ENCODE measurements at places on chromosomes 6 and 20. TPM values are rescaled to one million over a fixed set of nuclear protein-coding genes. Genes with fewer than 3 reads are reported as not detected.

GRCh38 chr20:9628141-9628540, 113.8 kb downstream of the LAMP5 start:
- no peak for DNase-seq

DNA sequence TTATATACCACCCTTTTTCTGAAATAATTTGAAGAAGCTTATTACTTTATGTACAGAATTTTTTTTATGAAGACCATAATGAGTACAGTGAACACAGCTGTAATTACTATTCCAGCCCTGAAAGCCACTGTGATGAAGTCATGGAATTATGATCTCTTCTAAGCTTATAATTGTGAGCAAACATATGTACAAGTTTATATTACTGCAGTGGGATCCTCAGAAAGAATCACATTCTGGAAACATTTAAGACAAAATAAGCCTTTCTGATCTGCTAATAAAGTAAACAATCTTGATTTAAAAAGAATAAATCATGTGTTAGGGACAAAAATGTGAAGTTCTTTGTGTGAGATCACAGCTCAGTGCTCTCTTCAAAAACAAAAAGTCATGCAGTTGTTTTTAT, 560.4 kb downstream of the CD109 start:
- DNase-seq, result no peak

- no peak for DNase-seq
These were observed 45.0 kb upstream of the ENPP5 start for GRCh38 chr6:46215777-46216176.

Gene MATN4
- not detected for total RNA-seq

Gene CHRNA4
- total RNA-seq, result 0.20 TPM
